ENCODE measurements at places on chromosomes 7 and 10.
A peak's percentile ranks its signal among the peaks of the same experiment; 100 is the strongest.

GRCh38 chr7:4797858-4798705 is 22.7 kb downstream of the AP5Z1 start:
- peak; percentile 47 for DNase-seq

- DNase-seq: no peak
Observed at GRCh38 chr10:112991888-112992491, 41.9 kb downstream of the TCF7L2 start.

GRCh38 chr10:79559726-79560125 is 481 bp downstream of the SFTPA2 start:
- DNase-seq: no peak

- DNase-seq: no peak
Observed at GRCh38 chr10:70403483-70404035, 386 bp upstream of the EIF4EBP2 start.
